SJCRH30 (cell line): ENCODE measurements at places on chromosomes 13 and 19. TPM values are rescaled to one million over a fixed set of nuclear protein-coding genes. Genes with fewer than 3 reads are reported as not detected.

Gene DAND5
- not detected in 2 replicates for total RNA-seq

Gene ATP4B
- not detected in 2 replicates for total RNA-seq

Gene RNF17
- not detected in 2 replicates for total RNA-seq

Gene ODAD3
- total RNA-seq = 0.18 and 0.22 TPM in 2 replicates

Gene CCNA1
- total RNA-seq = 2.1 and 2.6 TPM in 2 replicates

Gene SYNE4
- total RNA-seq = 0.10 and 0.20 TPM in 2 replicates

Gene GRWD1
- 40.4 and 44.6 TPM in 2 replicates for total RNA-seq

Gene SHKBP1
- 44.1 and 46.6 TPM in 2 replicates for total RNA-seq

Gene MBD3L3
- not detected in 2 replicates for total RNA-seq

Gene MEF2B
- not detected in 2 replicates for total RNA-seq

Gene LRFN3
- 5.1 and 10.2 TPM in 2 replicates for total RNA-seq

Gene CLIP3
- 1.6 and 3.3 TPM in 2 replicates for total RNA-seq

Gene MFSD12
- 54.6 and 57.1 TPM in 2 replicates for total RNA-seq

Gene STOML3
- not detected in 2 replicates for total RNA-seq

Gene TNFSF13B
- 0.13 and 0.49 TPM in 2 replicates for total RNA-seq

Gene EDDM13
- not detected in 2 replicates for total RNA-seq

Gene C19orf73
- total RNA-seq = 0.99 and 1.7 TPM in 2 replicates
